ENCODE measurements at places on chromosomes 5 and 9.

- DNase-seq = no peak
These were observed 417.8 kb downstream of the TMEM161B start for GRCh38 chr5:87850843-87851242.

- DNase-seq = no peak
These were observed 1.3 kb upstream of the LPCAT1 start for GRCh38 chr5:1524799-1525623.

DNA sequence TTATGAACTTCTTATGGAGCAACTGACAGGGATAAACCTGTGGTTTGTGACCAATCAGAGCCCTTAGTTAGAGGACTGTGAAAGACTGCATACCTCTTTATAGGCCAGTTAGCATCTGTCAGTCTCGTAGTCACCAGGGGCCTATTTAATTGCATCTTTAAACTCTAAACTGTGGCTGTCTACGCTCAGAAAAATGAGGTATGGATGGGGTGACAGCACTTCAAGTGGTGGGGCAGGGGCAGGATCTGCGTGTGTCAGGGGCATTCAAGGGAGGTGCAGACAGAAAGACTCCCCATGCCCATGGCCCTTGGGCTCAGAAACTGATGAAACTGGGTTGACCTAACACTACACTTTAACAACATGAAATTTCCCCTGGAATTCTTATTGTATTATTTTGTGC, 132.6 kb upstream of the TBCA start:
- DNase-seq = no peak

DNA sequence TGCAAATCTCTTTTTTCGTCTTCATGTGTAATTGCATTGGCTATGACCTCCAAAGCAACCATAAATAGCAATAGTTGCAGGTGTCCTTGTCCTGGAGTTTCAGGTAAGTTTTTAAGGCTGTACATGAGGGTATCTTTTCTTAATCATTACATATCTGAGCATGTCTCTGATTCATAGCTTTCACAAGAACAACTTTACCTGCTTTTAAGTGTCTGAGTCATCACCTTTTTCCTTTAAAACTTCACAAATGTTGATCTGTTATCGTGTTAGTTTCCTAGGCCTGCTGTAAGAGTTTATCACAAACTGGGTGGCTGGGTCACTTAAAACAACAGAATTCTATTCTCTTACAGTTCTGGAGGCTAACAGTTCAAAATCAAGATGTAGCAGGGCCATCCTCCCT, 13.8 kb downstream of the GARNL3 start:
- DNase-seq = no peak

DNA sequence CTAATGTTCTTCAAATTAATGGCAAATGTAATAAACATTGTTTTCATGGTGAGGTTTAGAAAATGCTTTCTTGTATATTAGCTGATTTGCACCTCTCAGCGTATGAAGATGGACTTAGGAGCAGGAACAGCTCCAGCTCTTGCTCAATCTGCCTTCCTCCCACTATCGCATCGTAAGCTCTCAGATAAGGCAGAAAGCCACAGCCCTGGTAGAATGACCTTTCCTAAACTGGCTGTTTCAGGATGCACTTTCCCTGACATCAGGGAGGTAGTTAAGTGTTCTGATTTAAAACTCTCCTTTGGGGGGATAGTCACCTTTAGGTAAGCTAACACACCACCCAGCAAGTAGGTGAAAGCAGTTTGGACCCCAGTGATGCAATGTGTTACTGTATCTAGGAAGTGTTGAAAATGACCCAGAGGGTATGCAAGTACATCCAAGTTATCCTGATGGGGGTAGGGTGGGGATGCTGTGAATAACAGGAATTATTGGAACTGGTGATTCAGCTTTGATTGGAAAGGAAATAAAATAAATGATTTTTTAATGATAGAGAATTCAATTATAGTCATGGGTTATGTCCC, 72.3 kb downstream of the LMNB1 start:
- no peak for DNase-seq

GRCh38 chr5:39665328-39665727, 240.5 kb upstream of the DAB2 start:
- DNase-seq = no peak

GRCh38 chr5:37742111-37742510, 97.7 kb downstream of the GDNF start:
- DNase-seq = no peak

DNA sequence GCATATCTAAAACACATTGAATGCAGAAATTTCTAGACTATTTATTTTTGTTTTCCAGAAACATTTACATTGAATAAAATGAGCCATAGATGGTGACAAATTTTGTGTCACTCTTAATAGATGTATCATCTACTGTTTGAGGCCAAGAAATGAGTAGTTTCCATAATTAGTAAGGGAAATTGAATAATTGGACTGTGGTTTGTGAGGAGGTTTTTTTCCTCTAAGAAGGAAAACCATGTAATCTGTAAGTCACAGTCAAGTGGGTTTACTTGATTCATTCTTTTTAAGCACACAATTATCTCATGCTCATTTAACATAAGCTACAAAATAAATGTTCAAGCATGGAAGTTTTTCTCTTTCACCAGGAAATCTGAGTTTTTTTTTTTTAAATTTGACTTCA, 876.4 kb downstream of the NR2F1-AS1 start:
- DNase-seq = no peak

DNA sequence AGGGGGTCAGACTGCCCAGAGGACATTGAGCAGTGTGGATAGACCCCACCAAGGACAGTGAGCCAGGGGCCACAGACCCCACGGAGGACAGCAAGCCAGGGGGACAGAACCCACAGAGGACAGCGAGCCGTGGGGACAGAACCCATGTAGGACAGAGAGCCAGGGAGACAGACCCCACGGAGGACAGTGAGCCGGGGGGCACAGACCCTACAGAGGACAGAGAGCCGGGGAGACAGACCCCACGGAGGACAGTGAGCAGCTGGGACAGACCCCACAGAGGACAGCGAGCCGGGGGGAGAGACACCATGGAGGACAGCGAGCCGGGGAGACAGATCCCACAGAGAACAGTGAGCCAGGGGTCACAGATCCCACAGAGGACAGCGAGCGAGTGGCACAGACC, 3.4 kb upstream of the ZDHHC11 start:
- no peak for DNase-seq

DNA sequence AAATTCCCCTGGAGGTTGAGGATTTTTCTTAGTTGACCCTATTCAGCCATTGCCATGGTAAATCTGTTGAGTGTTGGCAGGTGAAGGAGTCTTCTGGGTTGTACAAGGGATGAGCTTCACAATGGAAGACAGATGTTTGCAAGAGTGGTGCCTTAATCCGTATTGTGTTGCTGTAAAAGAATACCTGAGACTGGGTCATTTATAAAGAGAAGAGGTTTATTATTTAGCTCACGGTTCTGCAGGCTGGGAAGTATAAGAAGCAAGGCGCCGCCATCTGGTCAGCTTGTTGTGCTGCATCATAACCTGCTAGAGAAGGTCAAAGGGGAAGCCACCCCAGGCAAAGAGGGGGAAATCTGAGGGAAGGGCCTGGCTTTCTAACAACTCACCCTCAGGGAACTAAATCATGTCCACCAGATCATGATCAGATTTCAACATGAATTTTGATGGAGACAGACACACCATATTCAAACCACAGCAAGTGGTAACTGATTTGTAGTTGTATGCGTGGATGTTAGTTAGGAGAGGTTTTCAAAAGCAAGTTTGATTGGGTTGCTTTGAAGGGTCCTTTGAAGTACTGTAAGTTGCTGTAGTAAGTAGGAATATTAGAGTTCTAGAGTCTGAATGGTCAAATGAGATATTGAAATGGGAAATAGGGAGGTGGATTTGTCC, 2.5 kb downstream of the TNPO1 start:
- DNase-seq = peak; percentile 63

- no peak for DNase-seq
These were observed 500.4 kb downstream of the TUSC1 start for GRCh38 chr9:25177858-25178257.

- DNase-seq = no peak
These were observed 16.3 kb downstream of the C9orf152 start for GRCh38 chr9:110191615-110192014.

DNA sequence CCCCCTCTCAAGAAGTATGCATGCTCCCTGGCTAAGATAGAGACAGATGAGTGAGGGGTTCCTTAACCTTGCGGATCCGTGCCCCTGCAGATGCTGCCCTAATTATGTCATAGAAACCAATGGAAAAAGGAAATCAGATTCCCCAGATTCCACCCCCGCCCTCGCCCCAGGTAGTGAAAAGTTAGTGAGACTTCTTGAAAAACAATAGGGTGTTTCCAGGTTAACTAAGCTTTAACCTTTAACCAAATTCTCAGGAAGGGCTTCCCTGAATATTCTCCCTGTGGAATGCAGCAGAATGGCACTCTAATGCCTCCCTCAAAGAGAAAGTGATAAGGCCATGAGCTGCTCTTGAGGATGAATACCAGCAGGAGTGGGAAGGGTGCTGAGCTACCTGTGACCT, 116.0 kb upstream of the RANBP3L start:
- no peak for DNase-seq

Measured in activated CD4-positive, alpha-beta T cell treated with anti-CD3 and anti-CD28 coated beads, Interleukin-2, amount 50 U/mL, for 16 hours (primary cell).